NCI-H1092 treated with DMSO at 0.1 percent for 48 hours (cell line): ENCODE measurements at places on chromosomes 2 and 18.

- no peak for DNase-seq
These were observed 32.6 kb downstream of the MRPL33 start for GRCh38 chr2:27804146-27804545.

- DNase-seq: peak; percentile 80
These were observed 82.8 kb upstream of the SEC11C start for GRCh38 chr18:59056706-59057492.

DNA sequence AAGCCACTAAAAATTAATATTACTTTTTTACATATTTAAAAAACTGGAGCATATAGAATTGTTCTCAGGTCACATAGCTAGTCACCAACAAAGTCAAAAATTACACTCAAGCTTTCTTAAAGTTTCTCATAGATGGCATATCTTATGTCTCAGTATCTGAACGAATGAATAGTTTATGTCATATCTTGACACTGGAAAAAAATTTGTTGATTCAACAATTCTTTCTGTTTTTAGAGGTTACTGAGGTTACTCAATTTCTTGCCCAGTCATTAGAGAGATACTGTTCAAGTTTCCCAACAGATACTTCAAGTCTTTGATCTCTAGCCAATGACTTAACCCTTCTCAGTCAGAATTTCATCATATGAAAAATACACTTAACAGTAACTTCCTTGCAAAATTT is 113.1 kb upstream of the XIRP2 start:
- DNase-seq: no peak

GRCh38 chr2:112606547-112606946 is 22.1 kb downstream of the CHCHD5 start:
- DNase-seq: no peak

DNA sequence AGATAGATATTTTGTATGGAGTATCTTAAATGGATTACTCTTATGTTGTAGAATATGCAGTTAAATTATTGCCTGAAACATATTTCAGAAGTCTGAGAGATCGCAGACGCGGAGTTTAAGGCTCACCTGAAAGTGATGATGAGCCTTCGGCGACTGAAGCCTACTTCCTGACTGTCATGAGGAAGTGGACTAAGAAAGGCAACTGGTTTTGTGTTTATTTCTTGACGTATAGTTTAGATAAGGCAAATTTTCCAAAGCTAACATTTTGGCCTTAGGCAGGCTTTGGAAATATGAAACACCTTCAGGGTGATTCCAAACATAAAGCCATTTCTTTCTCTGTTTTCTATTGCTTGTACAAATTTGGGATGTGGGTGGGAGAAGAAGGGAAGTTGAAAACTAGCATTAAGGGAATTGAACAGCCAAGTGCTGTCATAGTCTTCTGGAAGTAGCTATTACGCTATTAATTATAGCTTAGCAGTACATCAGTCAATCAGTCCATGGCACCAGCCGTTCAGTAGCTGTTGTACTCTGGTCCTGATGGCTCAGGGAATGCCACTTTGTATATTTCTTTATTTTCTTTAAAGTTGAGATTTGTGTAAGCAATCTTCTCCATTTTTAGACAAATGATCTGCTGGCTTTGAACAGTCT is 1.5 kb downstream of the GRHL1 start:
- DNase-seq: no peak

- no peak for DNase-seq
These were observed 23.4 kb downstream of the CDH2 start for GRCh38 chr18:28153485-28154065.

DNA sequence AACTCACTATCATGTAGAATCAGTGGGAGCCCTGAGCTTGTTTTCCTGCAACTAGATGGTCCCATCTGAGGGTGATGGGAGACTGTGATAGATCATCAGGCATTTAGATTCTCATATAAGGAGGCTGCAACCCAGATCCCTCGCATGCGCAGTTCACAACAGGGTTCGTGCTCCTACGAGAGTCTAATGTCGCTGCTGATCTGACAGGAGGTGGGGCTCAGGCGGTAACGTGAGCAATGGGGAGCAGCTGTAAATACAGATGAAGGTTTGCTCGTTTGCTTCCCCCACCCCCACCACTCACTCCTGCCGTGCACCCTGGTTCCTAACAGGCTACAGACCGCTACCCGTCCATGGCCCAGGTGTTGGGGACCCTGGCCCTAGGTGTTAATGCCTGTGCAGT is 113.6 kb downstream of the RNF144A start:
- no peak for DNase-seq

GRCh38 chr2:61255580-61256437 is 93.8 kb downstream of the C2orf74 start:
- DNase-seq: no peak
